RWPE1 (cell line): ENCODE measurements at places on chromosomes 6 and 20.

GRCh38 chr6:43950051-43950605, 177.1 kb downstream of the MRPL14 start:
- DNase-seq: no peak

DNA sequence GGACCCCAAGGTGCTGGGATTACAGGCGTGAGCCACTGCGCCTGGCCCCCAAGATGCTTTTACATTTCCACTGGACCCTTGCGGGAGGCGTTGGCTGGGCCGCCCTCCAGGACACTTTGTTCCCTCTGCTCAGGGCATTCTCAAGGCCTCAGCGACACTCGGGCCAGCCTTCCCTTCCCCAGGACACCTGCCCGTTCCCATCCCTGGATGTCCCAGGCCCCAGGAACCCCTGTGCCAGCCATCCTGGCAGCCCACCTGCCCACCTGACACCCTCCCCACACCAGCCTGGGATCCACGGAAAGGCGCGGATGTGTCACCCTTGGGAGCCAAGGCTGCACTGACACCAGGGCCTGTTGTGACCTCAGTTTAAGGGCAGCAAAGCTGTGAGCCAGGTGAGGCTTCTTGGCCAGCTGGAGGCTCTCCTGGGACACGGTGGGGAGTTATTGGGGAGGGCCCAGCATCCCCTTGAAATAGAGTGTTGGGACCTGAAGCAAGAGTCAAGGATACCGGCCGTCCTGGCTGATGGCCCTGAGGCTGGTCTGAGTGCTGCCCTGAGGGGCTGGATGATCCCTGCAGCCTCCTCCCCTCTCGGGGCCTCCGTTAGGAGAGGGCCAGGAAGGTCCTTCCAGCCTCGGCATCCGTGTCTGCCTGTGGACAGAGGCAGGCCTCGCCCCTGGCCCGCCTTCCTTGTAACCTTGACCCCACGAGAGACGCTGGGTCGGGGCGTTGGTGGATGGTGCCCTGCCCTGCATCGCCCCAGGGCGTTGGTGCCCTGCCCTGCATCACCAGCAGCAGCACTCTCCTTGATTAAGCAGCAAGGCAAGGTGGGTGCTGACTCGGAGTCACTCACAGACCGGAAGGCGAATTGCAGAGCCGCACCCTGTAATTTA, 84.2 kb upstream of the BHLHE23 start:
- no peak for DNase-seq

DNA sequence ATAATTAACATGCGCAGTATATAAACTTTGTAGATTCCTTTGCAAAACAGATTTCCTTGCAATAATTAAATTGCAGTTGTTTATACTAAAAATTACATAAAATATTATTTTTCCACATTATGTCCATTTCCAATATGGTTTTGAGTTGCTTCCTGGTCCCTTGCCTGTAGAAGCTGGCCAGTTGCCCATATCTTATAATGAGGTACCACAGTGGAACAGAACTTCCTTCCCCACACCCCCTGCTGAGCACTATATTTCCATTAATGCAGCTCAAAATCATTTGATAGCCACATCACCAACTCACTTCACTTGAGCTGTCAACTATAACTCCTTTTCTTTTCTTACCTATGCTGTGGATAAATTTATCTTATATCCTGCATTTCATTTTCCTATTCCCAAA, 194.6 kb downstream of the DST start:
- DNase-seq: no peak

DNA sequence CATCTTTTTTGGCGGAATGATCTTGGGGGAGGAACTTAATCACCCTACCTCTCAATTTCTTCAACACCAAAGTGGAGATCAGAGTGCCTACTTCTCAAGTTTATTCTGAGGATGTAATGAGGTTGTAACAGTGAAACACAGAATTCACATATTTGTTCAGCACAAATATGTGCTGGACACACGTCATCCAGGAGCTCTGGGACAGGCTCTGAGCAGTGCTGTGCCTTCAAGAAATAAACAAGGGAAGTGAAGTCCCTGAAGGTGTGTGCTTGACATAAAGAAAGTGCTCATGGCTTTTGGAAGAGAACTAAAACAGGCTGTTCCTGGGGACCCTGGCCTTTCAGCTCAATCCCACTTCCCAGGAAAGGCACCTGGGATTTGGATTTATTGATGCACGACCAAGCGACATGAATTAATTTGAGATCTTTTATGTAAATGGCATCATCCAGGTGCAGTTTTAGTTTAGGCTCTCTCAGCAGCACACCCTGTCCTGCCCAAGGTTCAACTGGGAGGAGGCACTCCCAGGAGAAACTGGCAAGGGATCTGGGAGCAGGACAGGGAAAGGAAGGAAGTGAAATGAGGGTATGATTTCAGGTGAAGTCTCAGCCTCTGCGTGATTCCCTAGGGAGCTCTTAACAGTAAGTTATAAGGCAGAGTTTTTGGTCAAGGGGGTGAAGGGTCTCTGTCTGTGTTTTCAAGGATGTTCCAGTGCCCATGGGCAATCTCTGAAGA, 211.0 kb downstream of the FOXA2 start:
- DNase-seq: no peak

DNA sequence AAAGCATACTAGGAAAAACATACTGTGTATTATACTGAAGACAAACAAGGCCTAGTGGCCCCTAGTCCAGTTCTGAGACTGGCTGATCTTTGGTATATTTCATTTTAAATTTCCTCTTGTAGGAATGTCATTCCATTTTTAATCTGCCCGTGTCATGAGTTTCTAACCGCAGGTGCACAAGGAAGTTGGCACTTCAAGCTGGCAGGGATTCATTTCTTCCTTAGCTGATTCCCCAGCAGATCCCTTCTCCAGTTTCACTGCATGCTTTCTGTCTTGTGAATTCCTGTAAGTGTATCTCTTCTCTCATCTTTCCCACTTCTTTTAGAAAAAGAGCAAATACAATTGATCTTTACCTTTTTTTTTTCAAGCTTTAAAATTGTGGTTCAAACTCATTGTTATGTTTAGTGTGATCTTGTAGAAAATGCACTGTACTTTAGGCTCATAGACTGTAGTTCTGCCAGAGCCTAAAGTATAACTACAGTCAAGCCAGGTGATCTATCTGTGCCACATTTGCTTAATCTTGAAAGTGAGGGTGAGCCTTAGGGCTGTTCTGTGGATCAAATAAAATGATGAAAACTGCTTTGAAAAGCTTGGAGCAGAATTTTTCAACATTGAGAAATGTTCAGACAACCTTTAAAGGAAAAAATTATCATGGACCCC, 37.0 kb downstream of the RNF217 start:
- DNase-seq: no peak

DNA sequence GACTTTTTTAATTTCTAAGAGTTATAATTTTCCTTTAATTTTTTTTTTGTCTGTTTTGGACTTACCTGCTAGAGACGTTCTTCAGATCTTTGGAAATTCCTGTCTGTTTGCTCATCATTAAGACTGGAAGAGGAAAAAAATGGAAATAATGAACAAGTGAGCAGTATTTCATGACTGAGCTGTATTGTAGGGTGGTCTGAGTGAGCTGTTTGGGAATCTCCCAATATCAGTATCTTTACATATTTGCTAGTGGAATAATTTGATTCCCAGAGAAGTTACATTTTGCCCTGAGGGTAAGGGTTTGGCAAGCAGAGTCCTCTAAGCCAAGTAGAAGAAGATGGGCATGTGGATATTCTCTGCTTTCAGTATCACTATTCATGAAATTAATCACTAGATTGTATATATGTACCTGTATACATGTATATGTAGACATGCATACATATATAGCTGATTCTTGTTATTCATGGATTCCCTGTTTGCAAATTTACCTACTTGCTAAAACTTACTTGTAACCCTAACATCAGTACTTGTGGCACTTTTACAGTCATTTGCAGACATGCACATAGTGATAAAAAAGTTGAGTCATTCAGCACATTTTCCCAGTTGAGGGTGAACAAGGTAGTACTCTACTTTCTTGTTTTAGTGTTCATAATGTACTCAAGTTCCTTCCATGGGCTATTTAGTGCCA, 13.5 kb downstream of the ZC2HC1B start:
- no peak for DNase-seq

DNA sequence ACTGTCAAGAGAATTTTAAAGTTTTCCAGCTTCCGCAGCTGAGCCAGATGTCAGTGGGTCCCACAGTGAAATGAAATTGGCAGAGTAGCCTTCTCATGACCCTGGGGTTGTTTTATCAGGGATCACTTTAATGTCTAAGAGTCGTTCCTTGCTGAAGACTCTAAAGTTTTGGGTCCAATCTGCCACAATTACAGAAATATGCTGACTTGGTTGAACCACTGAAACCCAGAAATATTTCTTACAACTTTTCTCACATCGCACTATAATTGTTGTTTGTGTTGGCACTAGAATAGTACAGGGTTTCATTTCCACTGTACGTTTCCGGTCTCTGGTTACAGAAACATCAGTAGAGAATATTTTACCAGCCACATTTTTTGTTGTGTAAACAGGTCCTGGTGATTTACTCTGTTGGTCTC, 109.0 kb downstream of the HMGCLL1 start:
- DNase-seq: no peak

- no peak for DNase-seq
Measured at GRCh38 chr20:1081891-1082290, 36.5 kb upstream of the PSMF1 start.

GRCh38 chr20:45994761-45995493, 13.8 kb upstream of the MMP9 start:
- no peak for DNase-seq

DNA sequence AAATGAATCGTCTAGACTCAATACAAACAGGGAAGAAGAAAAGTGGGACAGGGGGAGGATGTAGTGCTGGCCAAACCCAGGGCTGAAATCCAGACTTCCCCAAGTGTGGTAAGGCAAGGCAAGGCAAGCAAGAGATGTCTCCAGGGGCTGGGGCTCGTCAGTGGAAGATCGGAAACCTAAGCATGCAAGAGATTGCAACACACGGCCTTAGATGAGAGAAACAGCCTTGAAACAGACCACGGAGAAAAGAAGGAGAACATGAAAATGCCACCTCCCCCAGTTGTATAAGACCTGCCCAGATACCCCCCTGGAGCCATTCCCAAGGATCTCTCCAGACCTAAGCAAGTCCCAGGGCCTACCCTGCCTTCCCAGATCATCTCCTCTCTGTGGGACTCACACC, 20.0 kb downstream of the VEGFA start:
- DNase-seq: no peak

DNA sequence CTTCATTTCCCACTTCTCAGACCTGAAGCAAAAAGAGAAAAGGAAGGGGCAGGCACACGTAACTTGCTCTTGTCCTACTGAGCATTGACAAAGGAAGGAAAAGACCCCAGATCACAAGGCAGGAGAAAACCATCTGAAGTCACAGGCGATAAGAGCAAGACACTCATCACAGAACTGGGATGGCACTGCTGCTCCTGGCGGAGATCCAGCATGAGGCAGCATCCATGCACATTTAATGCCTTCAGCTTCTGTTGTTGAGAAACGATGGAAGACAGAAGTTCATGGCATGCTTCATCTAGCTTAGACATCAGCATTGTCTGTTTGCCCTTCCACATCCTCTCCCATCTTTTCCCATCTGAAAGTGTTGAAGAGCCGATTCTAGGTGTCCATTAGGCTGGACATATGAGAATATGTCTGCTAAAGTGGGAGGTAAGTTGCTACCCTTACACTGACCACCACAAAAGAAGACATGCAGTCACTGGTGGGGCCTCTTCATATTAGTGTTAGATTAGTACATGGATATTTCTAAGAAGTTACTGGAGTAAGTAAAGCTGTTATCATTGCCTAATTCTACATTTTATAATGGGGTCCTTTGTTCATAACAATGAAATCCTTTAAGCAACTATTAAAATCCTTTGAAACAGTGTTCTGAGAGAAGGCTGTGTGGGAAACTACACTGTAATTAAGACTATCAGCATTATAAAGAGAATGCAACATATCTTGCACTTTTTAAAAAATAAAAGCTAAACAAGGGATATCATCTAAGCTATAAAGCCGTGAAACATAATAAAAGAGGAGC, 618.5 kb downstream of the C6orf118 start:
- no peak for DNase-seq

- no peak for DNase-seq
Measured at GRCh38 chr20:19269737-19270340, 57.4 kb downstream of the SLC24A3 start.

- DNase-seq: no peak
Measured at GRCh38 chr6:3843379-3844096, 5.6 kb upstream of the FAM50B start.
